ENCODE measurements at places on chromosomes 5 and 9.

DNA sequence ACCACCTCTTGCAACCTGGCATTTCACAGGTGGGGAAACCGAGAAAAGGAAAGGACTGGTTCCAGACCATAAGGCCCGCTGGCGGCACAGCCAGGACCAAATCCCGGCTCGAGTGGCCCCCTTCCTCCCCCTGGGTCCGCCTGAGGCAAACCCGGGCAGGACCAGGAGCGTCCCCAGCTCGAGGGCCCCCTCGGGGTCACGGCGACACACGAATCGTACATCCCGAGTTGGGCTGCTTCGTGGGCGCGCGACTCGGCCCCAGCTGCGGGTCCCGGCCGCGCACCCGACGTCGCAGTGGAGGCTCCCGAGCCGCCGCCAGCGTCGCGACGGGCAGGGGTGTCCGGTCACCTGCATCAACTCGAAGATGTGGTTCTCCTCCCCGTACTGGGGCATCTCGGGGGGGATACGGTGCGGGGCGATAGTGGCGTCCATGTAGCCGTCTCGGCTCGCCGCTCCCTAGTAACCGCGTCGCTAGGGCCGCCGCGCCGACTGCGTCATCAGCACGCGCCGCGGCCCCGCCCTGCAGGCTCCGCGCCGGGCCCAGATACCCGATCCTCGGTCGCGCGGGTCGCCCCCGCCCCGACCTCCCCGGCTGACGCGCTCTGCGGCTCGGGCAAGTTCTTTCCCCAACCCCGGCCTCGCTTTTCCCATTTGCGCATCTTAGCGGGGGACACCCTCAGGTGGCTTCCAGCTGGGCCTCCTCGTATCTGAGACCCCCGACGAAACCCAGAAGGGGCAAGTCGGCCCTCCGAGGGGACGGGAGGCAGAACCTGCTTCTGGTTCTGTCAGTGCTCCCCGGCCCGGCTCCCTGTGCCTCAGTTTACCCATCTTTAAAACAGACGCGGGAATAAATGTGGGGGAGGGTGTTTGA is at the start of gene AK8:
Gene AK8, minus strand, starts transcription at position 461 of the 871 bp plus-strand sequence. Its CDS starts 29 bp downstream, at position 432.
- no peak for DNase-seq

DNA sequence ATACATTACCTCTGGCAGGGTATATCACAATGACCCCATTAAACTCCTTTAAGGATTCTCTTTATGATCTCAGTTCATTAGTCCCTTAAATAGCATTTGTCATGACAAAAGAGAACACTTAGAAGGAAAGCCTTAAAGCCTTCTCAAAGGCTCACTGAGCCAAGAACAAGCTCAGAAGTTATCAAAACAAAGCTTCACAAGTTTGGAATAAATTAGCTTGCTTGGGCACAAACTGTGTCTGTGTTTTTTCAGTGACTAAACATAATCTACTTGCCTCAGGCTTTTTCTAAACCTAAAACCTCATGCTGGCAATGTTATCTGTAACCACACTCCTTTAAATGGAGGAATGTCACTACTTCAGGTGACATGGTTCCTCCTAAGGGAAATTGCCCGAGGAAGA is 1114.9 kb upstream of the C9orf72 start:
- no peak for DNase-seq

DNA sequence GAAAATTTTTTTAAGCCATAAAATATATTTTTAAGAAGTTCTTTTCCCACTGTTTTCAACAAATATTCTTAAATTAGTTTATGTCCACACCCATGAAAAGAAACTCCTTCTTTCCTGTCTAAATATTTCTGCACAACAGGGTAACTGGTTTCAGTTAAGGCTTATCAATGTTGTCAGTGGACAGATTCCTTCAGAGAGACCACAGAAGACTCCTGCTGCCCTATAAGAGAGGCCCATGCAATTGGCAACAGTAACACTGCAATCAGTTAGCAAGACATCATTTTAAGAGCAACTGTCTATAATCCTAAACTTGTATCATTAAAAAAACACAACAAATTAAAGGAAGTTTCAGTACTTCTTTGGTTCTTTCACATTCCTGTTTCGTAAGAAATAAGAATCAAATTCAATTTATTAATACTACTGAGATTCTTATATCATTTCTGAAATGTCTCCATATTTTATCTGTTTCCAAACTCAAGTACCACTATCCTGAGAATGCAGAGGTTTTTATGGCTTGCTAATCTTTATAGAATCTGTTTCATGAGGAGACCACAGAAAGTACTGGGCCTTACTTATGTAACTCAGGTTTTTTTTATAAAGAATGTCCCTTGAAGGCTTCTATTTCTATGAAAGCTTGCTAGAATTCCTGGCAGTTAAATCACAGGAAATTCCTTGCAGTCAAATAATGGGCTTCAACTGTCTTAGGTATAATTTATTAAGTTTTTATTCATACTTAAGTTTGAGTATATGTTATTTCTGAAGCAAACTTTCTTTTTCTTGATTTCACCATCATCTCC is 240.2 kb downstream of the RFX3 start:
- DNase-seq, result no peak

DNA sequence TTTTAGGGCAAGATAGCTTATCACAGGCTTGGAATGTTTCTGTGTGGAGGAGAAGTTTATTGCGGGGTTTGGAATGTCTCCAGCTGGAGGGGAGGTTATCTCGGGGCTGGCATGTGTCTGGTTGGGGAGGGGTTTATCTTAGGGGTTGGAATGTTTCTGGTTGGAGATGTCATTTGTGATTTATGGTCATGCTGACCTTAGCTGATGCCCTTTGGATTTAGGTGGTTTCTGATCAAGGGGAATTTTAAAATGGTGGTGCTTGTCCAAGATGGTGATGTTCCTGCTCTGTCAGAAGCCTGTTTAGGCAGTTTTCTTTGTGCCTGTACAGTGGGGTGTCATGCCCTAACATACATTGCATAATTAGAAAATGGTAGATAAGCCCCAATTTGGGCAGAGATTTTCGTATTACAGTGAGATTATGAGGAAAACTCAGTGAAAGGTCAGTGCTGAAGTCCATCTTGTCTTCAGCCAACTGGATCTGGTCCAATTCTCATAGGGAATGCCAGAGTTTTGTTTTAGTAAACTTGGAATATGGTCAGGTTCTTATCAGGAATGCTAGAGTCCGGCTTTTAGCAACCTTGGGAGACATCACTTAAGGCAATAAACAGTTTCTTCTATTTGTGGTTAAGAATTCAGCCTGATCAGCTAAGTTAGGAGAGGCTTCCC is 14.3 kb downstream of the CDK20 start:
- no peak for DNase-seq

GRCh38 chr9:134959126-134959970 is 41.6 kb upstream of the FCN1 start:
- no peak for DNase-seq

DNA sequence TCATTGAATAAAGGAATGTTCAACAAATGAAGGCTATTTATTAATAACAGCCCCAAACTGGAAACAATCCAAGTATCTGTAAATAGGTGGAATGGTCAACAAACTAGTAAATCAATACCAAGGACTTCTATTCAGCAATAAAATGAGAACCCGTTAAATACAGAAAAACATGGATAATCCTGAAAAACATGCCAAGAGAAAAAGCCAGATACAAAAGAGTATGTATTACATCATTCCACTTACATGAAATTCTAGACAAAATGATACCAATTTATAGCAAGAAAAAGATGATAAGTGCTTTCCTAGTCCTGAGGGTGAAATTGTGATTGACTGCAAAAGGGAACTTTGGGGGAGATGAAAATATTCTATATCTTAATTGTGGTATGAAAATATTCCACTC is 3.1 kb downstream of the PJA2 start:
- no peak for DNase-seq

GRCh38 chr9:130857864-130858738 is 23.0 kb downstream of the ABL1 start:
- DNase-seq, result no peak

DNA sequence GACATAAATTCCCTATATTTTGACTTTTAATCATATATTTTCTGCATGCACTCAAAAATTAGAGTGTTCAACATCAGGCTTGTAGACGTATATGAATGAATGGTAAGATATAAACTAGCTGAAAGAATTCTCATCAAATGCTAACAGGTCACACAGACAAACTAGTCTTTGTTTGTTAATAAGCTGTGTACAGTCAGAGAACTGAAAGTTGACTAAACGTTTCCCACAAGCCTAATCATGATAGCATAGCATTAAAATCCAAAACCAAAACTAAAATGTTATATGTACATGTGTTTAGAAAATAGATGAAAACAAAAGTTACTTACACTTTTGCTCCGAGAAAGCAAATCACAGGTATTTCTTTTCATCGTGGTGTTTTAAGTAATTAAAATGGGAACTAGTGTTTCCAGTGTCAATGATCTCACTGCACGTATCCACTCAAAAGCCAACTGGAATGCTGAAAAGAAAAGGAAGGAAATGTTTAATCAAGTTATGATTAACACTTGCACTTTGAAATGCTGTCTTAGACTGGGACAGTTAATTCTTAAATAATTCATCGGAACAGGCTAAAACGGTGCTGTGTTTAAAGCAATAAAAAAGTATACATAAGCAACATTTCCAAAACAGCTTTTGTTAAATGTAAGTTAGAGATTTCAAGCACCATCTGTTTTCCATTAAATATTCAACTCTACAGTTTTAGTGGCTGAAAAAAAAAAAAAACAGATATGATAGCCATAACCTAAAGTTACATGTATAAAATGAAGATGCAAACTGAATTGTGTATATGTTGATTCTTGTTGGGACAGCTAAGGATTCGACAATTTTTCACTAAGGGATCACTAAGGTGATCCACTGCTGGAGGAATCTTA is 291.9 kb upstream of the PDE4D start:
- no peak for DNase-seq

GRCh38 chr9:112061152-112061740 is 113.9 kb downstream of the SUSD1 start:
- DNase-seq, result no peak

GRCh38 chr9:106800701-106801270 is 62.2 kb upstream of the ZNF462 start:
- DNase-seq, result no peak

DNA sequence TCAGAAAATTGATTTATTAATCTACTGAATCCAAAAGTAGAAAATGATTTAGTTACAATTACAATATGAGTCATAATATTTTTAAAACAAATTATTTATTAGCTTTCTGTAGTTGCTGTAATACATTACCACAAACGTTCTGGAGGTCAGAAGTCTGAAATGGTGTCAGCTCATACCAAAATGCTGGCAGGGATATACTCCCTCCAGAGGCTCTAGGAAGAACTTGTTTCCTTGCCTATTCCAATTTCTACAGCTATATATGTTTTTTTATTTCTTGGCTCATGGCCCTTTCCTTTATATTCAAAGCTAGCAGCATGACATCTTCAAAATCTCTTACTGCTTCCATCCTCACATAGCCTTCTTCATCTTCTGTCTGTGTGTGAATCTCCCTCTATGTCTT is 667.9 kb upstream of the ITGA1 start:
- DNase-seq, result no peak

- DNase-seq, result no peak
Observed at GRCh38 chr5:72170101-72170500, 62.8 kb downstream of the MAP1B start.

GRCh38 chr9:112166176-112167140 is 8.6 kb downstream of the SUSD1 start:
- no peak for DNase-seq

DNA sequence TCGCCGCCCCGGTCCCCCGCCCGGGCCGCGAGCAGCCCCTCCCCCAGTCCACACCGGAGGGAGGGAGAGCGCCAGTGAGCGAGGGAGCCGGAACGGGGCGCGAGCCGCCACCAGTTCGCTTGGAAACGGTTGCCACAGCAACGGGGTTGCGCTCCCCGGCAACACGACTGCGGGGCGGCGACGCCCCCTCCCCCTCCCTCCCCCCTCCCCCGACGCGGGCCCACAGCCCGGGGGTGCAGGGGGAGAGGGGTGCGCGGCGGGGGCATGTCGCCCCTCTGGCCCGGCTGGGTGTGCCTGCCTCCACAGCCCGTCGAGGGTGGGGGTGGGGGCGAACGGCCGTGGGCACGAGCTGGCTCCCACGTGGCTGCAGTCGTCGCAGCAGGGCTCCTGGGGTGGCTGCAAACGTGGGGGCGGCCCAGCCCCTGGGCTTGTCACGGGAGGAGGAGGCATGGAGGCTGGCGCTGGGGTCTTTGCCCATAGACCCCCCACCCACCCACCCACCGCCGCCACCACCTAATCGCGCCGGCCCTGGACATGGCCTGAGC is 524 bp downstream of the PRR7 start:
- no peak for DNase-seq

Measured in DMS 273 treated with DMSO at 0.1 percent for 48 hours (cell line).